ENCODE measurements at places on chromosomes 12 and 14. TPM values are rescaled to one million over a fixed set of nuclear protein-coding genes. Genes with fewer than 3 reads are reported as not detected.

DNA sequence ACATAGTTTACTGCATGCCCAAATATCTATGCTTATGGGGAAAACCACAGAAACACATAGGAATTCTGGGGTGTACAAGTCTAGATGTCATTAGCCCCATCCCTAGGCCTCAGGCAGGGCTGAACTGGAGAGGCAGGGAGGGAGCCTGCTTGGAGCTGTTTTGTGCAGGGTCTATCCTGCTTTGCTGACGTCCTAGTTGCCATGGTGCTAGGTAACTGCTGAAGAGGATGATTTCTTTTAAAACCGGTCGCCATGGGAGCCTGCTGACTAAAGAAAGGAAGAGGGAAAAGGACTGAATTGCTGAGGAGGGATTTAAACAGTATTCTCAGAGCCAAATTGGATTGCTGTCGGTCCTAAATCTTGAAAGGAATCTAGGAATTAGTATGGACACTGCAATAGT, 10.7 kb downstream of the GPR19 start:
- H3K4me3 ChIP-seq = no peak overlapping the region
- no peaks in the 10 kb centered on the region for H3K36me3 ChIP-seq
- no peaks in the 10 kb centered on the region for H3K4me1 ChIP-seq
- no peak overlapping the region for H3K27ac ChIP-seq
- DNase-seq = no peak

DNA sequence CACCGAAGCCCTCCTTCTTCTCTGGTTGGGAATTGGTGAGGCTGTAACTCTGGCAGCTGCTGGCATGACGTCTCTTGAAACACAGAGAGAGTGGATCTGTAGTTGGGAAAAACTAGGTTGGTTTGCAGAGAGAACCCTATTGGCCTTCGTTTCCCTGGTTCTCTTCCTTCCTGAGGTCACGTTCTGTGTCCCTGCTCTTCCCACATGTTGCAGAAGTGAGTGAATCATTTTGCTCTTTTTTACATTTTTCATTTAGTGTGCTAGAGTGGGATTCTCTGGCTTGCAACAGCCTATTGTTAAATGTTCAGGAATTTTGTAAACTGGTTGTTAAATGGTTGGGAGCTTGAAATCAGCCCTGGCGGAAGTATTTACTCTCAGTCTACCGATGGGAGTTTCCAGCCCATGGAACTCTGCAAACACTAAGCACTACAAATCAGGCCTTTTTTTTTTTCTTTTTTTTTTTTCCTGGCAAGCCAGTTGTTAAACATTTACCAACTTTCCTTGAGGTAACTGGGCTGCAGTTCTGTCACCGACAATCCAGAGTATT, 26.8 kb upstream of the CKAP4 start:
- H3K36me3 ChIP-seq = no peaks in the 10 kb centered on the region
- no peak overlapping the region for H3K4me3 ChIP-seq
- no peak overlapping the region for H3K27ac ChIP-seq
- DNase-seq = no peak
- no peaks in the 10 kb centered on the region for H3K4me1 ChIP-seq

GRCh38 chr14:105387530-105387922, 10.8 kb upstream of the TEX22 start:
- no peaks in the 10 kb centered on the region for H3K4me1 ChIP-seq
- no peak overlapping the region for H3K4me3 ChIP-seq
- no peak for DNase-seq
- no peaks in the 10 kb centered on the region for H3K36me3 ChIP-seq

- peak overlapping the region; percentile 36 for H3K27ac ChIP-seq
- no peaks in the 10 kb centered on the region for H3K4me1 ChIP-seq
- no peak overlapping the region for H3K4me3 ChIP-seq
- no peaks in the 10 kb centered on the region for H3K36me3 ChIP-seq
- no peak for DNase-seq
- no peaks in the 10 kb centered on the region for H3K27me3 ChIP-seq
Measured at GRCh38 chr14:65137648-65138307, 35.5 kb upstream of the MAX start.

DNA sequence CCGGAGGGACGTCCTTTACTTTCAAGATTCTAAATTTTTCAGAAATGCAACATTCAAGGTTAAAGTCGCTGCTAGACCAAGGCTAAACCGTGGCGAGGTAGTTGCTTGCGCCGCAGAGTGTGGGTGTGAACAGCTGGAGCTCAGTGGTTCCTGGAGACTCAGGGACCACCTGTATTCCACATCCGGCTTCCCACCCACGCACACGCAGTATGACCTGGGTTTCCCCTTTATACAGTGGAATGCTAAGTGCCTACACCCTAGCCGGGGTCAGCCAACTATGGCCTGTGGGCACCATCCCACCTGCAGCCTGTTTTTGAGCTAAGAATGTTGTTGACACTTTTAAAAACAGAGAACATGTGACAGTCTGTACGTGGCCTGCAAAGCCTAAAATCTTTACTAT, 42.9 kb upstream of the TESC start:
- no peaks in the 10 kb centered on the region for H3K36me3 ChIP-seq
- no peak overlapping the region for H3K27ac ChIP-seq
- no peak for DNase-seq
- H3K4me1 ChIP-seq = no peaks in the 10 kb centered on the region
- no peaks in the 10 kb centered on the region for H3K27me3 ChIP-seq
- no peak overlapping the region for H3K4me3 ChIP-seq

DNA sequence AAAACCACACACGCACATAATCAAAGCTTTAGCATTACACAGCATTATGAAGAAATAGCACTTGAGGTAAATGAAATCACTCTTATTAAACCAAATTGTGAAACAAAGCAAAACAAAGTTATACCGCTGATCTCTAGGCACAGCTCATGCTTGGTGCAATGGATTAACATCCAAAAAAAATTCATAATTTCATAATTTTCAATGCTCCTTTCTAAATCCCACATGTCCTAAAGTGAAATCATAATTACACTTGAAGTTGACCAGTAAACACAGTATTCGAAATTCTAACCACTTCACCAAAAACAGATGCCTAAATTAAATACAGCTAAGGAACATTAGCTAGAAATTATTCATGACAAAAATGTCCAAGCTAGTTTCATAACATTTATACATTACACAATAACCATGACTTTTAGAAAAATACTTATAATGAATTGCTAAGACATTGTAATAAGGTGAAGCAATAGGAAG, 1.5 kb downstream of the MLH3 start:
- H3K27ac ChIP-seq = peak overlapping the region; percentile 51
- H3K4me3 ChIP-seq = no peak overlapping the region
- H3K4me1 ChIP-seq = no peaks in the 10 kb centered on the region
- DNase-seq = no peak

GRCh38 chr12:132154941-132155770, 10.9 kb downstream of the NOC4L start:
- H3K27me3 ChIP-seq = no peaks in the 10 kb centered on the region
- H3K27ac ChIP-seq = no peak overlapping the region
- no peaks in the 10 kb centered on the region for H3K36me3 ChIP-seq
- no peak for DNase-seq

DNA sequence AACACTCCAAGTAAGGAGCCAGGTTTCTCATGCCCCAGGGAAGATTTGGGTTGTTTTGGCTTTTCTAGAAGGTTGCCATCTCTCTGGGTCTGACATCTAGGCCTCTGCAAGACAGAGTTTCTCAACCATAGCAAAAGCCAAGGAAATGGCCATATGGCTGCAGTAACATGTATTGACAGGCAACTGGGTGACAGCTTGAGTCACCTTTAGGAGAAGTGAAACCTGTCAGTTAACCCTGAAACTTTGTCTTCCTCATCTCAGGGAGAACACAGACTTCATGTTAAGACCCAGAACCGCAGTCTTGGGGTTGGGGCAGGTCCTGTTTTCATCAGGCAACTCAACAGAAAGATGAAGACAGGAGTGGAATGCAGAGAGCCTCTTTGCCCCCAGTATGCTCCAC, 46.0 kb upstream of the PLBD1 start:
- no peaks in the 10 kb centered on the region for H3K36me3 ChIP-seq
- no peak for DNase-seq
- H3K27ac ChIP-seq = no peak overlapping the region
- no peak overlapping the region for H3K4me3 ChIP-seq
- no peaks in the 10 kb centered on the region for H3K4me1 ChIP-seq

DNA sequence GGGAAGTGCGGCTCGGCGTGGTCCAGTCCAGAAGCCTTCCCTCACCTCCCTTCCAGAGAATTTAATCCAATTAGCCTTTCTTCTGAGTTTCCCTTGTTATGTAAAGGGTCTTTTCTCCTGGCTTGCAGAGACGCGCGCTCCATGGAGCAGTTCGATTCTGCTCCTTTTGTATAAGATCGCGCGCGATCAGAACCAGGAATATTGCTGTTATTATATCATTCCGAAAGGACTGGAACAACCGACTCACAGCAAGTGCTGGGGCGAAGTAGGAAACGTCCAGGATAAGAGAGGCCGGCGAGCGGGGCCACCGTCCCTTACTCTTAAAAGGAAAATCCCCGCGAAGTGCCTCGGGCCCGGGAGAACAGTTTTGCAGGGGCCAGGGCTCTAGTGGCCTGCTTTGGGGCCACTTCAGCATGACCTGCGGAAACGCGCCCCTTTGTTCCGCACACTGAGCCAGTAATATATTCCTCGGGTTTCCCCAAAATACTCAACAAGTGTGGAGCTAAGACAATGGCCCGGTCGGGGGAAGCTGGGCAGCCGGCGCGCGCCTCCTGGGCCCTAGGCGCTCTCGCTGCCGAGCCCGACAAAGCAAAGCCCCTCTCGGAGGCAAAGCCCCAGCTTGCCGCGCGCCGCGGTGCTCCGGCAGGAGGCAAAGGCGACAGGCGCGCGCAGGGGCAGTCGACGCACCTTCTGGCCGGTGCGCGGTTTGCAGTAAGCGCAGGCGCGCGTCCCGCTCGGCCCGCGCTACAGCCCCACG, 2.9 kb downstream of the RFX4 start:
- no peaks in the 10 kb centered on the region for H3K27me3 ChIP-seq
- no peak for DNase-seq
- no peak overlapping the region for H3K27ac ChIP-seq
- no peaks in the 10 kb centered on the region for H3K36me3 ChIP-seq
- peaks cover 43% of the 10 kb centered on the region for H3K4me1 ChIP-seq

- no peak for DNase-seq
- H3K4me1 ChIP-seq = no peaks in the 10 kb centered on the region
- no peak overlapping the region for H3K4me3 ChIP-seq
- H3K27ac ChIP-seq = no peak overlapping the region
- H3K27me3 ChIP-seq = no peaks in the 10 kb centered on the region
- no peaks in the 10 kb centered on the region for H3K36me3 ChIP-seq
Measured at GRCh38 chr14:68724914-68725313, 68.0 kb downstream of the ZFP36L1 start.

GRCh38 chr12:104551-105081, 38.0 kb downstream of the IQSEC3 start:
- no peaks in the 10 kb centered on the region for H3K27me3 ChIP-seq
- no peak for DNase-seq
- H3K36me3 ChIP-seq = no peaks in the 10 kb centered on the region
- no peak overlapping the region for H3K27ac ChIP-seq
- no peaks in the 10 kb centered on the region for H3K4me1 ChIP-seq

- peaks cover 3% of the 10 kb centered on the region for H3K4me1 ChIP-seq
- no peaks in the 10 kb centered on the region for H3K27me3 ChIP-seq
- H3K27ac ChIP-seq = no peak overlapping the region
- H3K36me3 ChIP-seq = no peaks in the 10 kb centered on the region
- DNase-seq = no peak
- H3K4me3 ChIP-seq = no peak overlapping the region
Measured at GRCh38 chr14:75262641-75263040, 16.0 kb upstream of the FOS start.

- no peak overlapping the region for H3K4me3 ChIP-seq
- H3K27ac ChIP-seq = no peak overlapping the region
- no peaks in the 10 kb centered on the region for H3K36me3 ChIP-seq
- H3K27me3 ChIP-seq = no peaks in the 10 kb centered on the region
- no peak for DNase-seq
- H3K4me1 ChIP-seq = no peaks in the 10 kb centered on the region
Measured at GRCh38 chr12:10668526-10668925, 5.3 kb downstream of the STYK1 start.

GRCh38 chr12:114926341-114926740, 242.4 kb upstream of the TBX3 start:
- no peak for DNase-seq
- H3K27me3 ChIP-seq = no peaks in the 10 kb centered on the region
- no peak overlapping the region for H3K27ac ChIP-seq
- H3K4me1 ChIP-seq = no peaks in the 10 kb centered on the region
- no peak overlapping the region for H3K4me3 ChIP-seq
- H3K36me3 ChIP-seq = no peaks in the 10 kb centered on the region

DNA sequence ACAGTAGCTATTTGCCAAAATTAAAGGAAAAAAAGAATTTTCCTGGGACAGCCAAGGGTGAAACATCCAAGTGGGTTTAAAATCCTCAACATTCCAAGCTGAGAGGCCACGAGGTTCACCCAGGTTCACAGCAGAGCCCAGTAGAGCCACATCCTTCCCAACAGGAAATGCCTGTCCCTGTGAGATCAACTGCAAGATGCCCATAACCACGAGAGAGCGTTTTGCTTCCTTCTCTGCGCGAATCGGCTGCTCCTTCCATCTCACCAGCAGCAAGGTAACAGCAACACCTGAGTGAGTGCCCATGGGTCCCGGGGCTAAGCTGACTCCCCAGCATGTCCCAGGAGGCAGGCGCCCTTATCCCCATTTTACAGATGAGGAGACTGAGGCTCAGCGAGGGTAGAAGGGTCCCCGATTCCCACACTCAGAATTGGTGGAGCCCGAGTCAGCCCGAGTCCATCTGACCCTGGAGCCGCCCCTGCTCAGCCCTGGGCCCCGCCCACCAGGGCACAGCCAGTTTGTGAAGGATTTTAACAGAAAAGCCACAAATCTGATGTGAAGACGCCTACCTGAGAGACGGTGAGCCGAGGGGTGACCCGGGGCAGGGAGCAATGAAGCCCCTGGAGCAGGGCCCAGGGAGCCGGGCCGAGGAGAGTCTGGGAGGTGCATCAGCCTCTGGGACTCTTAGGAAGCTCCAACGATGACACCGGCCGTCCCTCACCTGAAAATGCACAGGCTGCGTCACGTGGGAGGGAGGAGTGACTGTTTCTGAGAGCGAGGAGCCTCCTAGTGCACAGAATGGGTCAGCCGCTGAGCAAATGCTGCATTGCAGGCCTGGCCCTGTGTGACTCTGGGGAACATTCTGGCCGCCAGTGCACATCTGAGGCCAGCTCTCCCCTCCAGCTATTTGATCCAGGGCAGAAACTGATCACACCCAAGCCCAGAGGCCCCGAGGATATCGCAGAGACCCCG, 236.9 kb upstream of the SFSWAP start:
- H3K4me3 ChIP-seq = no peak overlapping the region
- no peaks in the 10 kb centered on the region for H3K36me3 ChIP-seq
- H3K27me3 ChIP-seq = no peaks in the 10 kb centered on the region
- H3K4me1 ChIP-seq = no peaks in the 10 kb centered on the region

Gene TAS2R30
- not detected for total RNA-seq

Gene LRP10
- 140 TPM for total RNA-seq

Gene TRIM9
- 3.9 TPM for total RNA-seq

Gene GLT8D2
- total RNA-seq = 93.0 TPM

Gene FOXN4
- total RNA-seq = not detected

Gene TIGAR
- total RNA-seq = 10.6 TPM

Gene RNASE3
- total RNA-seq = not detected

Gene POTEM
- not detected for total RNA-seq

Gene BEGAIN
- total RNA-seq = 4.4 TPM

Gene MMP19
- total RNA-seq = 5.6 TPM

Gene PTGDR
- total RNA-seq = 0.26 TPM

Gene PDE3A
- total RNA-seq = 15.0 TPM

Data from uterus (tissue), 4 donors.